ENCODE measurements at places on chromosomes 2 and 18. TPM values are rescaled to one million over a fixed set of nuclear protein-coding genes. Genes with fewer than 3 reads are reported as not detected.

ALPI gene
- not detected for total RNA-seq

GKN1 gene
- total RNA-seq = not detected

MEIS1 gene
- 76.1 TPM for total RNA-seq

ITPRID2 gene
- 174 TPM for total RNA-seq

POTEF gene
- not detected for total RNA-seq

GBX2 gene
- total RNA-seq = not detected

CD226 gene
- total RNA-seq = 0.53 TPM

PROM2 gene
- 0.19 TPM for total RNA-seq

SCN1A gene
- 0.25 TPM for total RNA-seq

TMEM182 gene
- 0.68 TPM for total RNA-seq

NT5DC4 gene
- not detected for total RNA-seq

LIPG gene
- total RNA-seq = 0.40 TPM

RNF125 gene
- 0.13 TPM for total RNA-seq

COLEC12 gene
- total RNA-seq = 24.0 TPM

ZAP70 gene
- total RNA-seq = not detected

GAL3ST2 gene
- not detected for total RNA-seq

LRRC30 gene
- total RNA-seq = not detected

TXNDC2 gene
- not detected for total RNA-seq

OSBPL6 gene
- total RNA-seq = 0.53 TPM

UGT1A5 gene
- not detected for total RNA-seq

ONECUT2 gene
- total RNA-seq = under 0.01 TPM

IL37 gene
- not detected for total RNA-seq

ANKRD36B gene
- 19.8 TPM for total RNA-seq

PRKAG3 gene
- 0.40 TPM for total RNA-seq

ALPG gene
- total RNA-seq = not detected

AFF3 gene
- under 0.01 TPM for total RNA-seq

NYAP2 gene
- total RNA-seq = not detected

MOCOS gene
- total RNA-seq = 2.9 TPM

SH3RF3 gene
- 6.3 TPM for total RNA-seq

EMILIN2 gene
- 10.3 TPM for total RNA-seq

RDH14 gene
- 36.6 TPM for total RNA-seq

C2orf66 gene
- 0.19 TPM for total RNA-seq

Data from aortic smooth muscle cell (primary cell).